ENCODE measurements at places on chromosomes 3 and 15. TPM values are rescaled to one million over a fixed set of nuclear protein-coding genes. Genes with fewer than 3 reads are reported as not detected.

CCDC54 gene
- not detected for total RNA-seq

ITIH3 gene
- total RNA-seq, result not detected

GOLGA8S gene
- 0.06 TPM for total RNA-seq

MKRN3 gene
- total RNA-seq, result 0.58 TPM

CTXND1 gene
- total RNA-seq, result not detected

WNT5A gene
- 33.8 TPM for total RNA-seq

GABRB3 gene
- total RNA-seq, result 0.05 TPM

TCTA gene
- total RNA-seq, result 18.4 TPM

LARP6 gene
- 48.9 TPM for total RNA-seq

PTX3 gene
- 317 TPM for total RNA-seq

ARPIN gene
- total RNA-seq, result 14.8 TPM

CCR2 gene
- total RNA-seq, result not detected

PLA2G4D gene
- total RNA-seq, result not detected

EPHA6 gene
- total RNA-seq, result not detected

A4GNT gene
- not detected for total RNA-seq

ARPP21 gene
- total RNA-seq, result not detected

FGD5 gene
- 72.1 TPM for total RNA-seq

OR5H2 gene
- total RNA-seq, result not detected

GATA2 gene
- 28.2 TPM for total RNA-seq

CLSTN2 gene
- 1.6 TPM for total RNA-seq

SOX2 gene
- total RNA-seq, result not detected

CYP1A2 gene
- total RNA-seq, result not detected

GNAI2 gene
- total RNA-seq, result 1,142 TPM

POPDC2 gene
- 1.3 TPM for total RNA-seq

PAQR5 gene
- total RNA-seq, result not detected

SHISA5 gene
- 305 TPM for total RNA-seq

SUCNR1 gene
- 0.23 TPM for total RNA-seq

SLC25A38 gene
- total RNA-seq, result 17.8 TPM

P4HTM gene
- total RNA-seq, result 32.9 TPM

RBP2 gene
- not detected for total RNA-seq

OSTN gene
- not detected for total RNA-seq

CSPG5 gene
- 0.48 TPM for total RNA-seq

SGO1 gene
- 4.3 TPM for total RNA-seq
